ENCODE measurements at places on chromosomes 2 and 18.

- no peak for DNase-seq
These were observed 97.4 kb upstream of the LCLAT1 start for GRCh38 chr2:30349691-30350090.

DNA sequence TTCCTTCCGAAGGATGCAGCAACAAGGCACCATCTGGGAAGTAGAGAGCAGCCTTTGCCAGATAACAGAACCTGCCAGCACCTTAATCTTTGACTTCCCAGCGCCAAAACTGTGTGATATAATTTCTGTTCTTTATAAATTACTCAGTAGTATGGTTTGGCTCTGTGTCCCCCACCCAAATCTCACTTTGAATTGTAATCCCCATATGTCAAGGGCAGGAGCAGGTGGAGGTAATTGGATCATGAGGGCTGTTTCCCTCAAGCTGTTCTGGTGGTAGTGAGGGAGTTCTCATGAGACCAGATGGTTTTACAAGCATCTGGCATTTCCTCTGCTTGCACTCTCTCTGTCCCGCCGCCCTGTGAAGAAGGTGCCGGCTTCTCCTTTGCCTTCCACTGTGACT lies 899.9 kb downstream of the TRIB2 start:
- DNase-seq, result no peak

DNA sequence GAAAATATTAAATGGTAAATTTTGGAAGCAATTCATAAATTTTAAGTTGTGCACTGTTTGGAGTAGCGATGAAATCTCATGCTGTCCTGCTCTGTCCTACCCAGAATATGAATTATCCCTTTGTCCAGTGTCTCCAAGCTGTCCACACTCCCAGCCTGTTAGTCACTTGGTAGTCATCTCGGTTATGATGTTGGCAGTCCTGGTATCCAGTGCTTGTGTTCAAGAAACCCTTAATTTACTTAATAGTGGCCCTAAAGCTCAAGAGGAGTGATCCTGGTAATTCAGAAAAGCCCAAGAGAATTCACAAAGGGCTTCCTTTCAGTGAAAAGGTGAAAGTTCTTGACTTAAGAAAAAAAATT lies 71.8 kb upstream of the STAM2 start:
- no peak for DNase-seq

GRCh38 chr2:76415821-76416220 lies 705.1 kb upstream of the GCFC2 start:
- no peak for DNase-seq

DNA sequence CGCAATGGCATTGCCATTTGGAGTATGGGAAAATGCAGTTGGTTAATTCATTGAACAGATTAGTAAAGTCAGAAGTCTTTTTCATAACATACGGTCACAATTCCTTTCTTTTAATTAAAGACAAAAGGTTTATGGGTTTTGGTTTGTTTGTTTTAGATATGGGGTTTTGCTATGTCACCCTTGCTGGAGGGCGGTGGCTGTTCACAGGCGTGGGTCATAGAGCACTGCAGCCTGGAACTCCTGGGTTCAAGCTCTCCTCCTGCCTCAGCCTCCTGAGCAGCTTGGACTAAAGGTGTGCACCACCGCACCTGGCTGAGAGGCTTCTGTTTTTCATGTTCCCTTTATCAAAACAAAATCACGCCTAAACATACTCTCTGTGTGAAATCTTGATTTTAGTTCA lies 18.7 kb upstream of the ELAC1 start:
- DNase-seq, result no peak

DNA sequence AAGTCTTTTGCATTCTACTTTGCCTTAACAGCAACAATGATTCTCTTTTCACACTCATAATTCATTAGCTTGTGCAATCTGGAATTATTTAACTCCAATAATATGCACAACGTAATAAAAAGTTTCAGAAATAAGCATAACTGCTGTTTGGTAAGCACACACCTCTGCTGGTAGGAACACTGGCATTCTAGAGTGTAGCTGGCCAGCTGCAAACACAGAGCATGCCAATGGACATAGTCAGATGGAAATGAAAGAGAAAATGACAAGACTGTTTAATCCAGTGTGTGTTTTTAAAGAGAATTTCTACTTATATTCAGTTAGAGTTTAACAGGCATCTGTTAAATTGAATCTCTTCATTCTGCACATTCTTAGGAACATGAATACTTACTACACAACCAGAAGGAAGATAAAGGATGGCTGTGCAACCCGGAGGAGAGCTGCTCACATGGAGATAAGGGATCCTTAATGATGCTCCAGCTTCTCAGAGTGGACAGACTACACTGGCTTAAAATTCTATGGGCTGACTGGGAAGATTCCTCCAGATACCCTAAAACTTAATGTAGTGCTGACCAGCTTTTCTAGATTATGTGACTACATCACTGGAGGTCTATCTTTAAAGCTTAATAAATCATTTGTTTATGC lies 94.6 kb upstream of the CHAC2 start:
- DNase-seq, result no peak

GRCh38 chr2:85744055-85744454 lies 9.7 kb upstream of the ATOH8 start:
- no peak for DNase-seq

- DNase-seq, result no peak
These were observed 754 bp downstream of the ATG16L1 start for GRCh38 chr2:233252227-233252626.

GRCh38 chr2:240791221-240791800 lies 28.7 kb downstream of the KIF1A start:
- DNase-seq, result no peak

DNA sequence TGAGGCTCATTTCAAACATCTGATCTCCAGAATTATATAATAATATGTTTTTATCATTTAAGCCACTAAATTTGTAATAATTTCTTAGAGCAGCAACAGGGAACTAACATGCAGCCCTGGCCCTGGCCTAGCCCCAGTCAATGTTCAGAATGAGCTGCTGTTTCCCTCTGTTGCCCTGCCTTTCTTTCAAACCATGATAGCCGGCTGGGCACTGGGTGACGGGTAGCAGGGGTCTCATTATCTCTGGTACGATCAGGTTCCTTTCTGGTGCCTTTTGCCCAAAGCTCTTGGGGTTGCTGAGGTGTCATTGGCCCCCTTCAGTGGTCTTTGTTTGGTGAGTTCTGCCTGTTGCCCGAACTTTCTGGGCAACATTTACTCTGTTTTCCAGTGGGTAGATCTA lies 63.1 kb downstream of the THNSL2 start:
- no peak for DNase-seq

GRCh38 chr2:41320491-41320890 lies 727.3 kb upstream of the PKDCC start:
- DNase-seq, result no peak

DNA sequence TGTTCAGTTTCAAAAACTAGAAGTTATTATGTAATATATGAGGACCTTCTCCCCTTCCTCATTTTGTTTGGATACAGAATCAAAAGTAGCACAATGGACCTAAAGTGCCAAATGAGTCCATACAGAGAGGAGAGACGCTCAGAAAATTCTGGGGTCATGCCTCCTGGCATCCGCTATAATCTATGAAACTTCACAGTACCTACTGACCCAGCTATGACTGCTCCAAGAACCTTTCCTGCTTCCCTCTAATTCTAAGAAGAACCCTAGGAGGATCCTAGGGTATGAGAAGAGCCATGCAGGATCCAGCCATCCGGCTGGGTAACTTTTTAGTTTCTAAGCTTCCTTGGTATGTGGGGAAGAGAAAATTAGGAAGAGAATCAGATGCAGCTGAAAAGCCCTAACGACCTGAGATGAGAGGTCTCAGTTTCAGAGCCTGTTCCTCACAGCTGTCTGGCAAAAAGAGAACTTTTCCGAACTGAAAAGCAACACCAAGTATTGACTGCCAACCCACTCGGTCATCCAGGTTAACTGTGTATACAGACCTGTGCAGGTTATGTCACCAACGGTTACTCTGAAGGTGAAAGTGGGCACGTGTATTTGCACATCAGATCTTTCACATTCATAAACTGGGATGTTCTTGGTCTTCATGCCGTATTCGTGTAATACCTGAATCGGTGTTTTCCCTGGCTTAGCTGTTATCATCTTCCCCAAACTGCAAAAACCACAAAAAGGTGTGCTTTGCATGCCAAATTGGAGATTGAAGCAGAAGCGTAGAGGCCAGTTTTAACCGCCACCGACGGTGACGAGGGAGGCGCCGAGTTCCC lies 1.1 kb downstream of the PRKRA start:
- DNase-seq, result no peak

- no peak for DNase-seq
These were observed 113.0 kb upstream of the SLC1A4 start for GRCh38 chr2:64876137-64876647.

GRCh38 chr2:51014759-51015158 lies 17.2 kb downstream of the NRXN1 start:
- DNase-seq, result peak; percentile 21

GRCh38 chr2:207478572-207478971 lies 51.2 kb upstream of the CREB1 start:
- DNase-seq, result no peak

DNA sequence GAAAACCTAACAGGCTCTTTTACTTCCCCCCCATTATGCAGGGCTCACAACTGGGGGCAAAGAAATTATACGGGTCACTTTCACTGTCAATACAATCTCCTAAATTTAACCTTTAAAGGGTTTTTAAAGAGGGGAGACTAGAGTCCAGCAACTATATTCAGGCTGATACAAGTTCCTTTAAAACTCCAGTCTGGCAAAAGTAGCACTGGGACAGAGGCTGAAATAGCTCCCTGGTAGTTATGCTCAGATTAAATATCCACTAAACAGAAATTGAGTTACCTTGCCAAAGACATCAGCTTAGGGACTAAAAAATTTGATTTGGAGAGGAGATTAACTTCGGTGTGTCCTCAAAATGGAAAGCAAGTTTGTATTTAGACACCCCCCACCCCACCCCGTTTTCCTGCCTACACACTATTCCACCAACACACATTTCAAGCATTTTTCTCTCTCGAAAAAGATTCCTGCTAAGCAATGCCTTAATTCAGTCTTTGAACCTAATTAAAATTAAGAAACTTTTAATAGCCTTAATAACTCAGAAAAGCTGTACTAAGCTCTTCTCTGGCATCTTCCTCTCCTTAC lies 127.2 kb downstream of the OSBPL1A start:
- no peak for DNase-seq

DNA sequence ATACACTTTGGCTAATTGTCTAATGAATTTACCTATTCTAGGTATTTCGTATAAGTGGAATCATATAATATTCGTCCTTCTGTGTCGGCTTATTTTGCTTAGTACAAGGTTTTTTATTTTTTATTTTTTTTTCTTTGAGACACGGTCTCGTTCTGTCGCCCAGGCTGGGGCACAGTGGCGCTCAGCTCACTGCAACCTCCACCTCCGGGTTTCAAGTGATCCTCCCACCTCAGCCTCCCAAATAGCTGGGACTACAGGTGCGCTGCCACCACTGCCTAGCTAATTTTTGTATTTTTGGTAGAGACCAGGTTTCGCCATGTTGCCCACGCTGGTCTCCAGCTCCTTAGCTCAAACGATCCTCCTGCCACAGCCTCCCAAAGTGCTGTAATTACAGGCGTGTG lies 38.2 kb downstream of the PCBP1 start:
- no peak for DNase-seq

- no peak for DNase-seq
These were observed 382.8 kb upstream of the GALNT5 start for GRCh38 chr2:156874707-156875106.

- no peak for DNase-seq
These were observed 11.6 kb upstream of the CASP10 start for GRCh38 chr2:201171259-201171814.

GRCh38 chr18:51020536-51020935 lies 9.5 kb upstream of the SMAD4 start:
- no peak for DNase-seq

DNA sequence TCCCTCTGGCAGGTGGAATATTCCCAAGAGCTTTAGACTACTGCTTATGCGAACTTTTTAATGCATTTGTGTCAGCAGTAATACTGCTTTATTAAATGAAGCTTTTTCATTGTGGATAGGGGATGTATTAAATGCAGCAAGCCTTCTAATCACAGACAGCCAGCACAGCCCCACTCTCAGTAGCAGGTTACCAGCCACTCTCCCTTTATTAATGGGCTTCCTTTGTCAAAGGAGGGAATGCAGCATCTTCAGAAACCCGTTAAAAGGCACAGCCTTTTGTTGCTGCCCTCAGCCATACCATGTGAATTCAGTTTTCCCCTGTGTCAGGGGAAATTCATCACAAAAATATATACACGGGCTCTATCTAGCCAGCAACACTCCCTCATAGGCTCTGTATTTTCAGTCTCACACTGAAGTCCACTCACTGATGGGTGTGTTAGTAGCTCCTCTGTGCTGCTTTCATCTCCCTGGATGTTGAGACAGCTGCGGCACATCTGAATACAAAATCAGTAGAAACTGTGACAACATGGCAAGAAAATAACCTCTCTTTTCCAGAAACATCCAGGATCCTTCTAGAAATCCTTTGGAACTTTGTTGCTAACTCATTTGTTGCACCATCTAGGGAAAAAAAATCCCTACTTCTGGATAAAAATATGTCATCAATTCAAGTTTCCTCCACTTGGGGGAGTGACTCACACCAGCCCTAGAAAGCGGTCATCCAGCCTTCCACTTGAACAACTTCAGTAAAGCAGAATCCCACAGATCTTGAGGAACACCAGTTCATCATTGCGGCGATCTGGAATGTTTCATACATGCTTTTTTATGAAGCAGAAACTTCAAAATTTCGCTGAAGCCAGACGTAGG lies 48.4 kb downstream of the LRRTM1 start:
- DNase-seq, result no peak

- DNase-seq, result no peak
These were observed 902.8 kb downstream of the DSC3 start for GRCh38 chr18:30139631-30140287.

- DNase-seq, result peak; percentile 48
These were observed 56.5 kb downstream of the TTC39C start for GRCh38 chr18:24071029-24071428.

DNA sequence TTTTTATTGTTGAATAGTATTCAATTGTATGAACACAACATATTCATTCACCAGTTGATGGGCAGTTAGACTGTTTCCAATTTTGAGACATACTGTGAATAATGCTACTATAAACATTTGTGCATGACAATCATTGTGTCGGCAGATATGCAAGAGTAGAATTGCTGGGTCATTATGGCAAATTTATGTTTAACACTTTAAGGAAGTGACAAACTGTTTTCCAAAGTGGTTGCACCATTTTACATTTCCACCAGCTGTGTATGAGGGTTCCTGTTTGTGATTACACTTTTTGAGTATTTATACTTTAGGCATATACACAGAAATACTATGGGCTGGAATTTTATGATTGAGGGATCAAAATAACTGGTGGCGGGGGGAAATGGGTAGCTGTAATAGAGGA lies 61.2 kb downstream of the MAP4K3 start:
- DNase-seq, result no peak

DNA sequence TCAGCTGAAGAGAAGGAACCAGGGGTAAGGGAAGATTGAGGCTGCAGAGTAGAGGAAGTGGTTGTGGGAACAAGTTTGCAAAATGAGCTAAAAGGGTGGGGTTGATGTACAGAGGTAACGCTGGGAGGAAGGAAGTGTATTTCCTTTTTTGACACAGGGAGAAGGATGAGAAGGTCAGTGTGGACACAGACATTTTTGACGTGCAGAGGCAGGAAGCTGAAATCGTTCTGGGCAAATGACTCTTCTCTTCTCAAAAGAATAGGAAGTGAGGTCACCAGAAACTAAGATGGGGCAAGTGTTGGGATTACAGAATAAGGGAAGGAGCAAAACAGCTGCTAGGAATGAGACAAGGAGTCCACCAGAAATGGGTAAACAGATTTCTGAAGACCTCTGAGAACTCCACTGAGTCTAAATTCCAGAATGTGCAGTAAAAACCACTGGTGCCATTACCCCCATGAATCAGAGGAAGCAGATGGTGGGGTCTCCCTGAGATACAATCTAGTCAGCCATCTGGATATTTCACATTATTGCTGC lies 20.0 kb upstream of the RNF149 start:
- no peak for DNase-seq

GRCh38 chr2:187003038-187003554 lies 154.1 kb upstream of the ZSWIM2 start:
- DNase-seq, result no peak
